ENCODE measurements at places on chromosomes 4 and X.

DNA sequence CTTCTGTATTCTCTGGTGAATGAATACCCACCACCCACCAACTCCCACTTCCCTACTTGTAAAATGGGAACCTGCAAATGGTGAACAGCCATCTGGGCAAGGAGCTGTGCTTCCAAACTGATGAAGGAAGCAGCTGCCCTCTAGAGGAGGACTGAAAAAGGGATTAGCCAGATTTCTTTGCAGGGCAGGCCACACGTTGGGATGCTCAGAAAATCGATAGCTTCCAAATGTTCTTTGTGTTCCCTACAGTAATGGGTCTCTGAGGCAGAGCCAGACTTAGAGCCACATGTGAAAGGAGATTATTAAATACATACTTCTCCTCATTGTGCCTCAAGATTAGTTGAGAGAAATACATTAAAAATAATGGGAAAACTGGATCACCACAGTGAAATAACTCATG lies 39.3 kb upstream of the LPAR4 start:
- DNase-seq = no peak

- DNase-seq = no peak
These were observed 97.3 kb upstream of the NOCT start for GRCh38 chr4:138918169-138918869.

- DNase-seq = no peak
These were observed 88.2 kb downstream of the SCD5 start for GRCh38 chr4:82710197-82710929.

GRCh38 chr4:2497324-2497723 lies 28.4 kb downstream of the RNF4 start:
- no peak for DNase-seq

- no peak for DNase-seq
These were observed at the start of gene RBMXL3 for GRCh38 chrX:115189110-115189509. Gene RBMXL3, plus strand, starts transcription at chrX:115189410. Its CDS starts 32 bp downstream, at chrX:115189442.

DNA sequence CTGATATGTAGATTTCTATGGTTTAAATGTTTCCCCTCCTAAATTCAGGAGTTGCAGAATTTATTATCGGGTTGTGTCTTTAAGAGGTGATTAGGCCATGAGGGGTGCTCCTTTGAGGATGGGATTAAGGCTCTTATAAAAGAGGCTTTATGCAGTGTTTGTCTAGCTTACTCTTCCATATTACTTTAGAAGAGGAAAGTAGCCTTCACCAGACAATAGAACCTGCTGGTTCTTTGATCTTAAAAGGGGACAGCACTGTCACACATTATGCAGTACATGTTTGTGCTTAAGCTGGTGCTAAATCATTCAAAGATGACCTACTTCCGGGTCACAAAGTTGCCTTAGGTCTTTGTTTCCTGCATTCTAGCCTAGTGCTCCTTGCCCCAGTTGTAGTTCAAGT lies 81.0 kb downstream of the CPXCR1 start:
- no peak for DNase-seq

Measured in activated gamma-delta T cell treated with anti-CD3 and anti-CD28 coated beads, Interleukin-2, amount 50 U/mL, for 16 hours (primary cell).